ENCODE measurements at places on chromosomes 1 and 21.
A peak's percentile ranks its signal among the peaks of the same experiment; 100 is the strongest.

GRCh38 chr1:8858888-8859706, 19.4 kb downstream of the ENO1 start:
- DNase-seq, result peak; percentile 54

GRCh38 chr1:162366149-162366548, 10.5 kb downstream of the SPATA46 start:
- no peak for DNase-seq

- peak; percentile 8 for DNase-seq
These were observed 486 bp downstream of the HSPA13 start for GRCh38 chr21:14382486-14382834.

GRCh38 chr1:21924503-21925005, 12.6 kb downstream of the HSPG2 start:
- peak; percentile 84 for DNase-seq

- no peak for DNase-seq
These were observed 82.3 kb downstream of the PLPP3 start for GRCh38 chr1:56496821-56497772.

GRCh38 chr1:68268896-68269483, 36.7 kb upstream of the WLS start:
- no peak for DNase-seq

- DNase-seq, result no peak
These were observed 20.4 kb downstream of the SHISAL2A start for GRCh38 chr1:52653207-52653849.
